CD4-positive, alpha-beta T cell (primary cell): ENCODE measurements at places on chromosomes 13 and 19.

DNA sequence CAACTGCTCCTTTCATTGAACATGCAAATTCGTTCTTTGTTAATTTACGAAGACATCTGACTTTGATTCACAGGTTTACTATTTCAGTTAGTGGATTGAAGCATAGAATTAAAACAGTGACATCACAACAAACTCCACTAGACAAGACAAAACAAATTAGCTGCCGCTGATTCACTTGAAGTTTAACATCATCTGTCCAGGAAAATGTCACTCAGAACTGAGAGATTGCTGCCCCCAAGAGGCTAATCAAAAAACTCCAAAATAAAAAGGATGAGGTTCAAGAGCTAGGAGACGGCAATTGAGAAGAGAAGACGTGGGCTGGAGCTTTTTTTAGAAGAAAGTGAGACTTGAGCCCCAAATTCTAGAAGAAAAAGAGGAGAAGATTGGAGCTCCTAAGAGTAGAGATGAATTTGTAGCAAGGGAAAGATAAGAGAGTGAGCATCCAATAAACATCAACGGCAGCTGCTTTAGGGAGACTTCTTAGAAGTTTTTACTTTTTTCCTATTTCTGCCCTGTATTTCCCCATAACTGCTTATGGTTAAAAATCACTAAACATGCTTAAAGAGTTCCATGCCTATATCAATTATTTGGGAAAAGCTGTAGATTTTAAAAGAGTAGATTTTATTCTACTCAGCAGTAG, 40.8 kb upstream of the TPP2 start:
- no peak for DNase-seq

- no peak for DNase-seq
These were observed 424.9 kb downstream of the PCDH17 start for GRCh38 chr13:58056426-58056825.

DNA sequence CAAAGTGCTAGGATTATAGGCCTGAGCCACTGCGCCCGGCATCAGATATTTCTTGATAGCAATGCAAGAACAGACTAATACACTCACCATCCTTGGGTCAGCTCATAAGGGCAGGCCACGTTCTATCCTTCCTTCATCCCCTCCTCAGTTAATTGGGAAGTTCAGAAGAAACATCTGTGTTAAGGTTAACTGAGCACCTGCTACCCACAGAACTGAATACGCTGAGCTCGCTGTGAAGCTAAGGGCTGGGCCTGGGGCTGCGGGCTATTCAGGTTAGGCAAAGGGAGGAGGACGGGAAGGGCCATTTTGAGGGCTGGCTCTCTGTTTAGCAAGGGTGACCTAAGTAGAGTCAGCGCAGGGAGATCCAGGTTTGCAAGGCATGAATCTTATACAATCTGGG, 43.0 kb upstream of the UQCRFS1 start:
- DNase-seq: no peak

DNA sequence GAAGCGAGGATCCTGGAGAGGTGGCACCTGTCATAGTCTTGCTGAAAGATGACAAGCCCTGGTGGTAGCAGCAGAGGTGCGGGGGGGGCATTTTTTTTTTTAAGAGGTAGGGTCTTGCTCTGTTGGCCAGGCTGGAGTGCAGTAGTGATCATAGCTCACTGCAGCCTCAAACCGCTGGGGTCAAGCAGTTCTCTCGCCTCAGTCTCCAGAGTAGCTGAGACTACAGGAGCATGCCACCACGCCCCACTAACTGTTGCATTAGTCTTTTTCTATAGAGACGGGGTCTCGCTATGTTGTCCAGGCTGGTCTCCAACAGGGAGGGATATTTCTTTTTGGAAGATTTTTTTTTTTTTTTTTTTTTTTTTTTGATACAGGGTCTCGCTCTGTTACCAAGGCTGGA, 3.3 kb downstream of the BAX start:
- DNase-seq: no peak

- peak; percentile 59 for DNase-seq
These were observed 8.6 kb upstream of the PEAK3 start for GRCh38 chr19:2290441-2291184.
